ENCODE measurements at places on chromosomes 3 and 15. TPM values are rescaled to one million over a fixed set of nuclear protein-coding genes. Genes with fewer than 3 reads are reported as not detected.

The ADCY5 gene
- total RNA-seq: not detected

The PARP15 gene
- total RNA-seq: not detected

The TM6SF1 gene
- total RNA-seq: not detected

The FBXO40 gene
- total RNA-seq: not detected

The PLSCR2 gene
- total RNA-seq: not detected

The ATP10A gene
- not detected for total RNA-seq

- no peak for DNase-seq
Measured at GRCh38 chr3:19644405-19644804, 289.6 kb downstream of the EFHB start.

- DNase-seq: peak; percentile 32
Measured at GRCh38 chr3:123328851-123329635, 119.8 kb downstream of the ADCY5 start.

- no peak for DNase-seq
Measured at GRCh38 chr3:186098740-186099139, 10.1 kb downstream of the ETV5 start.

DNA sequence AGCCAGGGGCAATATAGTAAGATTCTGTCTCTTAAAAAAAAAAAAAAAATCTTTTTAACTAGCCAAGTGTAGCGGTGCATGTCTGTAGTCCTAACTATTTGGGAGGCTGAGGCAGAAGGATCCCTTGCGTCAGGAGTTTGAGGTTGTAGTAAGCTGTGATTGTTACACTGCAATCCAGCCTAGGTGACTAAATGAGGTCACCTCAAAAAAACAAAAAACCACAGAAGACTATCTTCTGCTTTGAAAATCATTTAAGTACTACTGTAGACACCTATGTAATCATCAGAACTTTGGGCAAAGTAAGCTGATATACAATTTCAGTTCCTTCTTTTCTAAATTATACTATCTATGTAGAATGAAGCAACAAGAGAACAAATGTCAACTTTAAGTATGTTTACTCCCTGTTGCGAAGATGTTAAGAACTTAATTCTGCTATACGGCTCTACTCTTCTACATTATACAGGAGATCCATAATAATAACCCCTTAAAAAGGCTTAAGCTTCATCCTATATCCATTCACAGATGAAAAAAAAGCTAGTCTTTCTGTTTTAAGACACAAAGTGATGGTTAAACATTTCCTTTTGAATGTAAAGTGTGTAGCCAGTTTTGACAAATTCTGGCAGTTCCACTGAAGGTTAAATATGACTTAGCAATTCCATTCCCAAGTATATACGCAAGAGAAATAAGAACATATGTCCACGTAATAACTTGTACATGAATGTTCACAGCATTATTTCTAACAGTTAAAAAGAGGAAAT, 15.2 kb downstream of the DAZL start:
- DNase-seq: no peak

DNA sequence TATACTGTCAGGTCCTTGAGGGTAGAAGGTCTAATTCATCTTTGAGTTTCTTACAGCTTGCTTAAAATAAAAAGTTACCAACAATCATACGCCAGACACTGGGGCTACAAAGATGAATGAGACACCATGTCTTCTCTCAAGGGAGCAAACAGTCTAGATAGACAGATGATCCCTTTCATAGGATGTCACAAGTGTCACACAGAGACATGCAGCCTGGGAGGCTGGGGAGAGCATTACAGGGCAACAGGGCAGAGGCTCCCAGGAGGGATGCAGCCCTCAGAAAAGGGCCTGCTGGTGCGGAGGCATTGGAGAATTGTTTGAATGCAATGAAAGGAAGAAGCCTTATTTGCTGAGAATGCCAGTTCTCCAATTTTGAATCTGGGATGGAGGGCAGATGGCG, 39.0 kb downstream of the DRD3 start:
- no peak for DNase-seq

Measured in mammary epithelial cell (primary cell).